Uterus (tissue), 4 donors: ENCODE measurements at places on chromosomes 7 and 10. TPM values are rescaled to one million over a fixed set of nuclear protein-coding genes. Genes with fewer than 3 reads are reported as not detected.

- H3K27ac ChIP-seq = no peak overlapping the region
- no peaks in the 10 kb centered on the region for H3K36me3 ChIP-seq
- H3K4me1 ChIP-seq = no peaks in the 10 kb centered on the region
These were observed 45.1 kb downstream of the WIPI2 start for GRCh38 chr7:5234852-5235831.

DNA sequence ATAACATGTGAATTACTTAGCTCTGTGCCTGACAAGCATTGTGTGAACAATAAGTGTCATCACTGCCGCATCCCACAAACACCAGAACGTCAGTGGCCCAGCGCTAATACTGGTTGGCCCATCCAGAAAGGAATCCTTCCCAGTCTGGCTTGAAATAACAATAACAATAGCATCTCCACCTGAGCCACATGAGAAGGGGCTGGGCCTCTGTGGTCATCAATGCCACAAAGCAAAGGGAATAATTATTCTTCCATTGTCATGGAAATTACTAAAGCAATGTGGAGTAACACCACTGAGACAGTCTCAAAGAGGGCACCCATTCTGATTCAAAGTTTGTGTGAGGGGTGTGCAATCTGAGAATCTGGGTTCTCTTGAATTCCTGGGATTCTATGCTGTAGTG is 105.7 kb upstream of the INHBA start:
- no peak overlapping the region for H3K27ac ChIP-seq
- H3K36me3 ChIP-seq = no peaks in the 10 kb centered on the region
- no peaks in the 10 kb centered on the region for H3K27me3 ChIP-seq
- DNase-seq = no peak
- H3K4me3 ChIP-seq = no peak overlapping the region

- H3K4me1 ChIP-seq = no peaks in the 10 kb centered on the region
- H3K36me3 ChIP-seq = no peaks in the 10 kb centered on the region
- H3K27me3 ChIP-seq = no peaks in the 10 kb centered on the region
These were observed 20.8 kb upstream of the GHITM start for GRCh38 chr10:84118395-84119006.

GRCh38 chr7:29588900-29589696 is 25.5 kb downstream of the PRR15 start:
- DNase-seq = no peak
- H3K4me1 ChIP-seq = no peaks in the 10 kb centered on the region
- H3K36me3 ChIP-seq = no peaks in the 10 kb centered on the region
- H3K27ac ChIP-seq = no peak overlapping the region

DNA sequence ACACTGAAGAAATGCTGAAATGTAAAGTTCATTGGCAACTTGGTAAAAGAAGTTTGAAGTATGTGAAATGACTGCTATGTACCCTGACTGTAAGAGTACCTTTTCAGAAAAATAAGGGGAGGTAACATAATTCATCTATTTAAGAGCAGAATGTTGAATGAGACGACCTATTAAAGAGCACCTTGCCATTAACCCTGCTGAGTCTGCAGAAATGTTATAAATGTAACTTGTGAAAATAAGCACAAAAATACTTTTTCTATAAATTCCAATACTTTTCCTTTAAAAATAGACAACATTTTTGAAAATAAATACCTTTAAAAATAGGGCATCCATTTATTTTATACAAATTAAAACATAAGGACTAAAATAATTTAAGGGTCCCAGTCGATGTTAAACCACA is 7.7 kb downstream of the TM9SF3 start:
- no peaks in the 10 kb centered on the region for H3K36me3 ChIP-seq
- no peak overlapping the region for H3K4me3 ChIP-seq
- H3K27ac ChIP-seq = no peak overlapping the region
- no peaks in the 10 kb centered on the region for H3K4me1 ChIP-seq
- H3K27me3 ChIP-seq = no peaks in the 10 kb centered on the region

DNA sequence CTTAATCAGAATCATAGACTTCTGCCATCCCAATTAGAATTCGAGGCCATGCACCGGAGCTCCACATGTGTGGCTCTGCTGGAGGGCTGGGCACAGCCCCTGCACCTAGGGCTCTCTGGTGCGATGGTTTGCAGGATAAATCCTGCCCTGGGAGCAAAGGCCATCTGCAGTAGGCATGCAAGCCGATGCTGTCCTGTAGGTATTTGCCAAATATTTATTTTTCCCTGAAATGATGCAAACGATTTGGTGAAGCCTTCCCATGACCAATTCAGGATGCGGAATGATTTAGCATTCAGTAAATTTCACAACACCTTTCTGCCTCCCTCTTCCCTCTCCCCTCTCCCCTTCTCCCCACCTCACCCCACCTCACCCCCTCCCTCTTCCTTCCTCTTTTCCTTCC is 170.6 kb downstream of the EBF3 start:
- no peaks in the 10 kb centered on the region for H3K36me3 ChIP-seq
- no peaks in the 10 kb centered on the region for H3K27me3 ChIP-seq
- H3K4me1 ChIP-seq = no peaks in the 10 kb centered on the region
- no peak overlapping the region for H3K27ac ChIP-seq
- DNase-seq = no peak
- no peak overlapping the region for H3K4me3 ChIP-seq

GRCh38 chr7:11332865-11333228 is 359.2 kb downstream of the PHF14 start:
- H3K36me3 ChIP-seq = no peaks in the 10 kb centered on the region
- no peaks in the 10 kb centered on the region for H3K27me3 ChIP-seq
- no peak overlapping the region for H3K4me3 ChIP-seq
- DNase-seq = no peak
- no peak overlapping the region for H3K27ac ChIP-seq

DNA sequence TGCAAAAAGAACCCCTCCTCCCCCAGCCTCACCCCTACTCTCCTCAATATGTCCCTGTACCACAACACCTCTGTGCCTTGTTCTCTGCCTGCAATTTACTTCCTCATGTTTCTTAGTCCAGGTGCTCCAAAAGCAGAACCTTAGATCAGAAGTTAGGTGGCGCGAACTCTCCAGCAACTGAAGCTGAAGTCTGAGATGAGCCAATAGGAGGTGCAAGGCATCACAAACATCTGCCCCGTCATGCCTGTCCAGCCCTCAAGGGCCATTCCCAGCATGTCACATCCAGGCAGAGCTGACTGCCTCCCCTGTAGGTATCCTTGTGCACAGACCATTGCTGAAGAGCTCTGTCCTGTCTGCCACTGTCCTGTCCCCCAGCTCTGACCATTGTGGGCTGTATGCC is 508.8 kb downstream of the GRID1 start:
- no peaks in the 10 kb centered on the region for H3K27me3 ChIP-seq
- no peaks in the 10 kb centered on the region for H3K36me3 ChIP-seq
- DNase-seq = no peak
- no peak overlapping the region for H3K27ac ChIP-seq

DNA sequence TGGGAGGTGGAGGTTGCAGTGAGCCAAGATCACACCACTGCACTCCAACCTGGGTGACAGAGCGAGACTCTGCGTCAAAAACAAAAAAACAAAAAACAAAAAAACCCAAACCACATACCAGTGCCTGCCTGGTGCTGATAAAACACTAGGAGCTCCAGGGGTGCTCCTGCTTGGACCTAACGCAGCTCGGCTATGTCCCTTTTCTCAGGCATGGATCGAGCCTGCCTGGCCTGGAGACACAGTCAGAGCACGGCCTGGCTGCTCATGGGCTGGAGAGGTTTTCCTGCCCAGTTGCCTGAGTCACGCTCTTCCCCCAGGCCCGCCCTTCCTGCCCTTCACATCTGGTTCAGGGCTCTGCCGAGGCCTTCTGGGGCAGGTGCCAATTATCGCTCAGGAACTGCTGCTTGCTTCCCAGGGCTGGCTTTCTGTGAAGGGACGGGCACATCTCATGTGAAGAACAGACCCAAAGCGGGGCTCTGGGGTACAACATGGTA is 12.6 kb upstream of the NPFFR1 start:
- H3K36me3 ChIP-seq = no peaks in the 10 kb centered on the region
- H3K4me1 ChIP-seq = peaks cover 10% of the 10 kb centered on the region
- peak; percentile 90 for DNase-seq
- no peak overlapping the region for H3K4me3 ChIP-seq

DNA sequence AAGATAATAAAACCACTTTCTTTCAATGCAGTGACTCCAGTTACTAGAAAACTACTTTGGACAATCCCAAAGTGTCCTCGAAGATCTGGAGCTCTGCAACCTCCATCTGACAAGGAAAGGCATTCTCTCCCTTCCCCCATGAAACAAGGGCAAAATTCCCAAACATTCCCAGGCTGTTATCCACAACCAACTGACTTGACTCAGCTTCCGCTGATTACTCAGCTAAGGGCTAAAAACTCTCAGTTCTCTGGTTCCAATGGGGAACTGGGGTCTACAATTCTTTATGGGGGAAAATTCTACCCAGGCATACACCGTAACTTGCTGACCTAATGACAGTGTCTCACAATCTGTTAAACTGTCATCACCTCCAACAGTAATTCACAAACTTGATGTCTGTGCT is 48.4 kb downstream of the SFMBT2 start:
- H3K4me1 ChIP-seq = no peaks in the 10 kb centered on the region
- H3K4me3 ChIP-seq = no peak overlapping the region
- no peak for DNase-seq
- no peaks in the 10 kb centered on the region for H3K27me3 ChIP-seq
- H3K27ac ChIP-seq = no peak overlapping the region

OR13A1 gene
- total RNA-seq = not detected

NEUROG3 gene
- total RNA-seq = not detected

CHAT gene
- total RNA-seq = not detected
